ENCODE measurements at places on chromosomes 4 and X.

DNA sequence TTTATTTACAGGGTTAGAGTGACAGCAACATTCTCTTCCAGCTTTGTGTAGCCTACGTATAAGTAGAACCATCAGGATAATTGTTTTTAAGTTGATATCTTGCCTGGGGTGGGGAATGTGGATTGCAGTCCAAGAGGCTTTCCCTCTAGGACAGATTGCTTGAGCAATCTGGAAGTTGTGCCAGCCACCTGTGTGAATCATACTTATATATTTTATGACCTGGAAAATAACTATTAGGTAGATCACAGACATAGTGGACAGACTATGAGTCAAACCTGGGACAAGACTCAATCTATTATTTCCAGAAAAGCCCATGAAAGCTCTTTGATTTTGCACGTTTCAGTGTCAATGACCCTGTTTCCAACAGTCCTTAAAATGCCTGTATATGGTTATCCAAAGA is 98.9 kb downstream of the TLL1 start:
- DNase-seq = no peak

GRCh38 chrX:67720344-67720743 is 176.5 kb downstream of the AR start:
- DNase-seq = no peak

DNA sequence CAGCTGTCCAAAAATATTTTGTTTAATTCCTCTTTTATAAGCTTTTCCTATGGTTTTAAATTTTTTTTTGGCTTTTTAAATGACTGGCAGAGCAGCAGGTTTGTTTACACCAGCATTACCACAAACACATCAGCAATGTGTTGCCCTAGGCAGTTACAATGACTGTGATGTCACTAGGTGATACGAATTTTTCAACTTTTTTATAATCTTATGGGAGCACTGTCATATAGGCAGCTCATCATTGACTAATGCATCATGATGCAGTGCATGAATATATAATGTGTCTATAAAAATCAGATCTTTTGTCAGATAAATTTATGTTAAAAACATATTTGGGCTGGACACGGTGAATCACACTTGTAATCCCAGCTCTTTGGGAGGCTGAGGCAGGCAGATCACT is 231.6 kb upstream of the SLIT2 start:
- DNase-seq = no peak

GRCh38 chr4:81030981-81031791 is 678 bp downstream of the BMP3 start:
- no peak for DNase-seq

DNA sequence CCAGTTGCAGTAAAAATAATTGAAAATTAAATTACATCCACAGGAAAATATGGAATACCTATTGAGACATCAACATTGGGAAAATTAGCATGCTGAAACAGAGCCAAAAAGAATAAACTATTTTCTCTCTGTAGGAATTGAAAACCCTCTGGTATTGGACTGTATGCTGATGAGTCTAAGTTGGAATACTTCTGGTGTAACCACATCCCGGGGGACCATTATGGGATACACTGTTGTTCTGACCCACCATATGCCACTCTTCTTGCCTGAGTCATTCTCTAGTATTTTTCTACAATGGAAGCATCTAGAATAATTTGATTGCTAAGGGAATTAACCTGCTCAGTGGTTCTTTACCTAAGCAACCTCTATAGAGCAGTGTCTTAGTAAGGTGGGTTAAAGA is 640.7 kb upstream of the AGA start:
- no peak for DNase-seq

- no peak for DNase-seq
Observed at GRCh38 chr4:169189372-169189771, 81.4 kb downstream of the SH3RF1 start.

- no peak for DNase-seq
Observed at GRCh38 chr4:147138171-147138570, 192.5 kb upstream of the TTC29 start.

DNA sequence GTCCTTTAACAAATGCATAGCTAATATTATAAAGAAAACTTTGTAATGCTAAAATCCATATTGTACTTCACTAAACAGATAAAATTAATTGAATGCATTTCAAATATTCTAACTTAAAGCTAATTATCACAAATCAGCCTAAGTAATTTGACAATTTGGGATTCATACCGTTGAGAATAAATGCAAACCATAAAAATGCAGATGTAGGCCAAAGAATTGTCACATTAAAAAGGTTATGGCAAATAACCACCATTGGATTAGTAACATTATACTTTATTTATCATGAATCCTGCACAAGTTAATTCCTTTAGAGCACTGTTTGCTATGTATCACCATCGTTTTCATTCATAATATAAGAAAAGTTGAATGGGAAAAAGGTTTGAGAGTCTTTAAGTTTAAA is 301.0 kb downstream of the LDB2 start:
- DNase-seq = no peak

GRCh38 chr4:37715889-37716402 is 29.8 kb upstream of the RELL1 start:
- DNase-seq = no peak

- no peak for DNase-seq
Observed at GRCh38 chr4:168096407-168096784, 4.1 kb downstream of the ANXA10 start.

- no peak for DNase-seq
Observed at GRCh38 chr4:31108762-31109161, 388.6 kb downstream of the PCDH7 start.

Measured in NCI-H187 treated with DMSO at 0.1 percent for 48 hours (cell line).